Fibroblast of upper back skin (primary cell): ENCODE measurements at places on chromosomes 12 and 14.
A peak's percentile ranks its signal among the peaks of the same experiment; 100 is the strongest.

- DNase-seq: no peak
Measured at GRCh38 chr12:87960566-87960965, 68.6 kb downstream of the C12orf50 start.

DNA sequence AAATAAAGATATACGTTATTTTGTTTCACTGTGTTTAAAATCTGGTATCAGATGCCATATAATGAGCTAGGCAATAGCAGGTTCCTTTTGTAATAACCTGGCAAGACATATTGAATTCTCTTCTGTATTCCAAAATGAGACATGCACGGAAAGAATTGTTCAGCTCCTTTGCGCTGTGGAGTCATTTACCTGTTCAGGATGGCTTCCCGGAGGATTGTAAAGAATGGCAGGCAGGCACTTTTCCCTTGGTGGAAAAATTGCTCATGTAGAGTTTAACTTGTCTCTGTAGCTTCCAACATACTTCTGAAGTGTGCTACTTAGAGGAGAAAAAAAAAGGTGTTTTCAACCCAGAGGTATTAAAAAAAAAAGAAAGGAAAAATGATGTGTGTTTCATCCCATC is 805.2 kb downstream of the GALC start:
- DNase-seq: no peak

- no peak for DNase-seq
Measured at GRCh38 chr12:124842800-124843510, 20.7 kb downstream of the SCARB1 start.

GRCh38 chr14:85079842-85080730 is 449.9 kb upstream of the FLRT2 start:
- no peak for DNase-seq

DNA sequence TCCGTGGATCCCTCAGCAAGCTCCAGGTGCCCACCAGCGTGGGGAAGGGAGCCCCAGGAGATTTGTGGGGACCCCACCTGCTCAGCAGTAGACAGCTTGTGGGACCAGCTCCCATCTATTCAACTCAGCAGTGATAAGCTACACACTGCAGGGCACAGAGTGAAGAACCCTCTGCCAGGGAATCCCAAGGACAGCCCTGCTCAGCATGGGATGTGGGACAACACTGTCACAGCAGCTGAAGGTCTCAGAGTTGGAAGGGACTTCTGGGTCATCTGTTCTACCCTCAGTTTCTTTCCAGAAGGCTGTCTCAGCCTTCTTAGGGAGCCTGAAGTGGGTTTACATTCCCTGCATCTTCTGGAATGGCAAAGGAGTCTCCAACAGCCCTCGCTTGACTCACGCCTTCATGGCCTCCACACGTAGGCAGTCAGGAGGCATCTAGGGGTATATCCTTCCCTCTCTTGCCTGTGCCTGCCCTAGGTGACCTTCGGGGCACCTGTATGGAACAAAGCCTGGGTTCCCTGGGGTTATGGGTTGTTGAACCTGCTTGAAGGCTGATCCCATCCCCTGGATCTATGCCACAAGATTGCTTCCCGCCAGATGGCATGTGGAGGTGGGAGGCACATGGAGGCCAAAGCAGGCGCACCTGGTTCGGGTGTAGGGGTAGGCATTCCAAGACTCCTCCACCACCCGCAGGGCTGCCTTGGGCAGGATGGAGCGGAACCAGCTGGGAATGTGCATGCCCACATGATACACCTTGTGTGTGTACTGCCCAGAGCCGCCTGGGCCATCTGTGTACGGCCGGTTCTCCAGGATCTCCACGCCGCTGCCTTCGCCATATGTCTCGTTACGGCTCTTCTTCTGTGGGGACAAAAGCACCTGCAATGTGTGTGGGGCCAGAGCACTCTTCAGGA is 33.0 kb downstream of the ARL6IP4 start:
- DNase-seq: no peak

GRCh38 chr12:54404061-54405004 is 14.7 kb downstream of the ITGA5 start:
- DNase-seq: peak; percentile 54

DNA sequence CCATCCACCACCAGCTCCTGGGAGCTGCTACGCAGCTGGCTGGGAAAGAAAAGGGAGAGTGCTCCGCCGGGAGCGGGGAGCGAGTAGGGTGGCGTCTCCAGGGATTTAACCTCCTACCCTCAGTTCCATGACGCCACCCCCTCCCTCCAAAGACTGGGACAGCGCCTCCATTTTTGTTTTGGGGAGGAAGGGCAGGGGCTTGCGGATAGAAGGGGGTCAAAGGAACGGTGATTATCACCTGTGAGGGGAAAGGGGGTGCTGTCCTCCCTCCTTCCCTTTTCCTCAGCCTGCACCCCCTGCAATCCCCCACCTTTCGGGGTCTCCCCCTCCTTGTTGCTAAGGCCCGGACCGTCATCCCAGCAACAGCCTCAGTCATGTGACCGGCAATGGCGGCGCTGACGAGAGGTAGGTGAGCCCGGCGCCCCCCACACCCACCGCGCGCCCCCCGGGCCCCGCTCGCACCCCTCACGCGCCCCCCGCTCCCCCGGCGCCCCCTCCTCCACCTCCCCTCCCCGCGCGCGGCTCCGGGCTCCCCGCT is at the start of gene DTX3:
DTX3 (plus strand) TSS at position 371 of the 538 bp plus-strand sequence. CDS start 1,694 bp downstream, outside the sequence.
- DNase-seq: peak; percentile 21
